ENCODE measurements at places on chromosomes 6 and 20.

DNA sequence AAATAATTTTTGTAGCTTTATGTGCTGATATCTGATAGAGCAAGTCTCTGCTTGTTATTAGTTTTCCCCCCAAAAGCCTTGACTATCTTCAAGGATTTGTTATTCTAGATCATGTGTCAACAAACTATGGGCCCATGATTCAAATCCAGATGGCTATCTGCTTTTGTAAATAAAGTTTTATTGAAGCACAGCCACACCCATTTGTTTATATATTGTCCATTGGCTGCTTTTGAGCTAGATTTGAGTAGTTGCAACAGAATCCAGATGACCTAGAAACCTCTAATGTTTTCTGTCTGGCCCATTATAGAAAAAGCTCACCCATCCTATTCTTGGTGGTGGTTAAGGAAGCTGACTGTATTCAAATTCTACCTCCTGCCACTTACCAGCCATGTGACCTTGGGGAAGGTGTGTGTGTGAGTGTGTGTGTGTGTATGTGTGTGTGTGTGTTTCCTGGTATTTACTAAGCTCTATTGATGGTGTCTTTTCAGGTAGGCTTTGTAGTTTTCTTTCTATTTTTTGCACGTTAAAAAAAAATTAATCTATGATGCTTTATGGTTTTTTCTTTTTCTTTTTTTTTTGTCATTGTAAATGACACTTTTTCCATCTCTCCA, 1.3 kb upstream of the GTSF1L start:
- no peak for DNase-seq

DNA sequence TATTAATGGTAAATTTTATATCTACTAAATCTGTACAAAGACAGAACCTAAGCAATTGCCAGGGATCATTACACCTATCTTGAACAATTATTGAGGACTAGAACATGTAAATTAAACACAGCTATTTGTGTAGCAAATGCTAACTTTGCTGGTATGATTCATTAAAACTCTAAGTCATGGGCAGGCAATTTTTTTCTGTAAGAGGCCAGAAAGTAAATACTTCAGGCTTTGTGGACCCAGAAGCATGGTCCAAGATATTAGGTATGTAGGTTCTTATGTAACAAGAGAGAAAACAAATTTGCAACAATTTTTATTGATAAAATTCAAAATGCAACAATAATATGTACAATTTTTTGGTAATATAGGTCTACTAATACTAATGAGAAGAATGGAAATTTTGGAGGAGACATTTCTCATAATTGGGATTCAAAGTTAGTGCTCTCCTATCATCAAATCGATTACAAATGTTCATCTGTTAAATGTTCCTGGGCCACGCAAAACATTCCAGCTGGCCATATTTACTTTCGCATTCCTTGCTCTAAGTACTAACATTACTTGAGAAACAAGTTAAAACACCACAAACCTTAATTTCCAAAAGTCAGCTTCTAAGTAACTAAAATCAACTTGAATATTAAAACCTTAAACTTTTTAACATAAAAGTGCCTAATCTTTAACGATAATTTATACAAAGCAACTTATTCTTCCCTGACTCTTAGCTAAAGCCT, 4.3 kb downstream of the TMEM30A start:
- DNase-seq: no peak

GRCh38 chr6:33877982-33878535, 74.3 kb upstream of the MLN start:
- no peak for DNase-seq

DNA sequence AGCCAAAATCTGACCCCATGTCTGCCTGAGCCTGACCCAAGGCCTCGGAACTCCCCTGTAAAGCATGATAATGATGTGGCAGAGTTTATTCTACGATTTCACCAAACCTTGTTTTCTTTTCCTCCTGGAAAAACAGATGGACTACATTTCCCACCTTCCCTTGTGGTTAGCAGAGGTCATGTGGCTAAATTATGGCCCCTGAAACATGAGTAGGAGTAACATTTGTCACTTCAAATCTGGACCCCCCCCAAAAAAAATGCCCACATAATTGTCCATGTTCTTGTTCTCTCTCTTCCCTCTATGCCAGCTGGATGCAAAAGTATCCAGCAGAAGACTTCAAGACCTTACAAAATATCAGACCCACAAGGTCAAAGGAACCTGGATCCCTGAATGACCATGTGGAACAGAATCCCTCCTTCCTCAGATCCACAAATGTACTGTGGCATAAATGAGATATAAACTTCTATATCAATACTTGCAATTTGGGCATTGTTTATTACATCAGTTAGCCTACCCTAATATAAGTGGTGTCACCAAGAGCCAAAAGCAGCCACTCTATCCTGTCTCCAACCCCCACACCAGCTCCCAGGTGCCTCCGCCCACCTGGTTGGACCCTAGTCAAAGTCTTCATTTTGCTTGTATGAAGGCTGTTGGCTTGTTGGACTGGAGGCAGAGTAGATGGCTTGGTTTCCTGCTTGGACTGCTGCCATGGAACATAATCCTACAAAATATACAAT, 1.4 kb downstream of the C20orf96 start:
- no peak for DNase-seq

DNA sequence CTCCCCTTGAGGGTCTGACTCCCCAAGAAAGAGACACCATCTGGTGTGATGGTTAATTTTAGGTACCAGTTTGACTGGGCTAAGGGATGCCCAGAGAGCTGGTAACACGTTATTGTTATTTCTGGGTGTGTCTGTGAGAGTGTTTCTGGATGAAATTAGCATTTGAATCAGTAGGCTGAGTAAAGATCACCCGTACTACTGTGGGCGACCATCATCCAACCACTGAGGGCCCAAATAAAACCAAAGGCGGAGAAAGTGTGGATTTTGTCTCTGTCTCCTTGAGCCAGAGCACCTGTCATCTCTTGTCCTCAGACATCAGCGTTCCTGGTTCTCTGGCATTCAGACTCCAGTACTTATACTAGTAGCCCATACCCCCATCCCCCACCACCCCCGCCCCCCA, 7.9 kb upstream of the CNKSR3 start:
- no peak for DNase-seq

DNA sequence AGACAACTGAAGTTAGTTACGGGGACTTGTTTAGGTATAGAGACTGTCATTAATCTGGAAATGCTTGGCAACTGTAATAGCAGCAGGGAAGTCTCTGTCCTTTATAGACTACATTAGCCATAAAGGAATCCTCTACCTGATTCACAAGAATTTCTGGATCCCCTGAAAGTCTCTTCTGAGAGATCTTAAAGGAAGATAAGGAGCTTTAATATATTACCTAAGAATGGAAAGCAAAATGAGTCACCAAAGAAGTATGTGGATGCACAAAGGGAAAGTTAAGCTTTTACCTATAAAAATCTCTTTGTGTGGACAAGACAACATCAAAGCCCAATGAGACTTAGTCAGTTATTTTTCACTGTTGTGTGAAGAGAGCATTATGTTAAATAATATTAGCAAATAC, 92.2 kb upstream of the RSPO3 start:
- DNase-seq: peak; percentile 86

- no peak for DNase-seq
These were observed 154.9 kb downstream of the DLL1 start for GRCh38 chr6:170135821-170136471.

DNA sequence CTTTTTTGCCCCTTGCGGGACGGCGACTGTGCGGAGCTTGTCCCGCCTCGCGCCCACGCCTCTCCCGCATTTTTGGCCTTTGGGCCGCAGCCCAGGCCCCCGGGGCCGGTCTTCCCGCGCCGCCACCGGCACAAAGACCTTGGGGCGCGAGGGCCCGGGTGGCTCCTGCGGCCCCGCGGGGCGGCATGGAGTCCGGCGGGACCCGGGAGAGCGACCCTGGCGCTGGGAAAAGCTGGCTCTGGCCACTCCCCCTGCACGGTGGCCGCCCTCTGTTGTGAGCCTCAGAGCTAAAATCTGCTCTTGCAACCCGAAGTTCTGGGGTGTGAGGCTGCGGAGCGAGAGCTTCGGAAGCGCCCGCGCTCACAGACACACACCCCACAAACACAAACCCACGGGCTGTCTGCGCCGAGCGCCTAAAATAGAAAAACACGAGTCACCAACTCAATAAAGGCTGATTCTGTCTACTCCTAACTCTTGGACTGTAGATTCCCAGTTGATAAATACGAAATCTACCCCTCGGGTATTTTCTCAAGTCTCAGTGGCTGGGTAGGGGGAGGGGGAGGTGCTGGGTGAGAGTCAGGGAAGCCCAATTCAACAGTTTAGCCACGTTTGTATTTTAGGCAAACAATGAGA, 496 bp upstream of the BEND3 start:
- DNase-seq: peak; percentile 27

DNA sequence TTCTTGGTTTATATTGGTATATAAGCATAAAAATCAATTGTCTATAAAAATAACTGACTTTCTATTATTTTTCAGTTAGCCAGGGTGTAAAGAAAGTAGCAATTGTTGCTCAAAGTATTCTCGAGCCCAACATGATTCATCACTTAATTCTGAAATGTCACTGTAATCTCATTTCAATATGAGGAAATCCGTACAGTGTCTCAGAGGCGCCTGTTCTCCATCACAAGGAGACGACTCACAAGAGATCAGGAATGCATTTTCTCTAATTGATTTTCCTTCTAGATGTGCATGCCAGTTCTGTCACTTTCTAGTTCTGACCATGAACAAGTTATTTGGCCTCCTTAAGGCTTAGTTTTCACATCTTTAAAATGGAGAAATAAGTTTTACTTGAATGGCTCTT, 753.1 kb downstream of the MAFB start:
- DNase-seq: no peak

GRCh38 chr20:46328200-46328882, 20.0 kb upstream of the CDH22 start:
- no peak for DNase-seq

GRCh38 chr6:92892626-92893170, 526.7 kb downstream of the EPHA7 start:
- DNase-seq: no peak

DNA sequence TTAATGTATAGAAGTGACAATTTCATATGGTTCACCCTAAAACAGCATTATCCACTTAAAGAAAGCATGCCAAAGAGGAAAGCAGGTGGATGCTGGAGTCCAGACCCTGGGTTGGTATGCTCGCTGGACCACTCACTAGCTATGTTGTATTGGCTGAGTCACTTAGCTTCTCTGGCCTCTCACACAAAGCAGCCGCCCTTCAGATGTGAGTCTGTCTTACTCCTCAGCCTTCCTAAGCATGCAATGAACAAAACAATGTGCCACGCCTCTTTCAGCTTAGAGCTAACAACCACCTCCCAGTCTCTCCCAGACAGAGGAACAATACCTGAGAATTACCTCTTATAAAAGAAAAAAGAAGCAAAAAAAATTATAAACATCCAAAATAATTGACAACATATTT, 29.4 kb downstream of the SIM1 start:
- peak; percentile 34 for DNase-seq

DNA sequence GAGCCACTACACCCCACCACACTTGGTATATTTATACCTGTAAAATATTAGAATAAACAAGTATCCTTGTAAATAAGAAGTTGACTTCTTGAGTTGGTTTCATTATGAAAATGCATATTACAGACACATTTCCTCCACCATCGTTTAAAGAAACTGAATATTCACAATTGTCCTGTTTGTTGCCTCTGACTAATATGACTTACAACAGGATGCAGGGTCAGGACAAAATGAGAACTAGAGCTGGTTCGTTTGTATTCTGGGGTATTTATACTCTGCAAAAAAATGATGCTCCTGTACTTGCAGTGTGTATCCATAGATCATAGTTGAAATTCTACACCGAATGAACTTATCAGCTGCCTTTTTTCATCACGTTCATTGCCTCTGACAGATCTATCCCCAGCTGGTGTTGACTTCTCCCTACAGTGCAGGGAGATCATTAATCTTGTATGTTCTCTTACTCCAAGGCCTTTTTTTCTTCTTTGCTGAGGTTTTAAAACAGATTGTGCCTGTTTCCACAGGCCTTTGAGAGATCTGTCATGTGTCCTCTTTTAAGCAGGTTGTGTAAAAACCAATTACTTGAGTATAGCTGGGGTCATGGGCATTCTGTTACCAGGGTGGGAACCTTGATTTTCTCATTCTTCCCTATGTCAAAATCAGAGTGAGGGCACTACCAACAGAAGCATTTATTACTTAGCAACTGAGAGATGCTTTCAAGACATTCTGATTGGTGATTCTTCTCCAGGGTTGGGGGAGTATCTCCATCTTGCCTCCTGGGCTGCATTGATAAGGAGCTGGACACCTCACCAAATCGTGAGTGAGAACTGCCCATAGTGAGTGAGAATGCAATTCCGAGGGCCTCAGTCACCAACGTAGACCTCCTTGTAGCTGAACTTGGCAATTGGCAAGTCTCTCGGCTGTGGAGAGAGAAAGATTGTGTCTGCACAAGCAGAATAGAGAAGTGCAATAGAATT, 78.8 kb upstream of the CD83 start:
- no peak for DNase-seq

- DNase-seq: peak; percentile 27
These were observed 78.8 kb downstream of the PTCHD4 start for GRCh38 chr6:48032151-48032550.

- DNase-seq: peak; percentile 4
These were observed 68.3 kb upstream of the KIF16B start for GRCh38 chr20:16641511-16642023.

- no peak for DNase-seq
These were observed 1060.3 kb downstream of the KIF16B start for GRCh38 chr20:15512916-15513315.

DNA sequence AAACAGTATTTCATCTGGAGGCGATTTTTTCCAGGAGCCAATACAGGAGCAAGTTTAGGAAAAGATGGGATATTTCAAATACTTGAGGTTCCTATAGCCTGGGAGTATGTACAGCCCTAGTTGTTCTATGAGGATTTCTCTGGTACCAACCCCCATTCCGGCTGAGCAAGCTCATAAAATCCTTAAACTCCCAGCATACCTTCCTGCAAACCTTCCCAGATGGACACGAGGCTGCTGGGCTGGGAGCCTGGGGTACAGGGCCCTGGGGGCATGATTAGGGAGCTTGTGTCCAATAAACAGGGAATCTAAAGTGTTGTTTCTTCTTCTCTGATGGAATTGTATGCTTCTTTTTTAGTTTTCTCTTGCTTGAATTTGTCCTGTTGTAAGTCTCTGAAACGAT, 1.5 kb downstream of the PRRC2A start:
- DNase-seq: no peak

- DNase-seq: peak; percentile 8
These were observed 467.4 kb upstream of the PLCB4 start for GRCh38 chr20:8601542-8601912.

- no peak for DNase-seq
These were observed 537.4 kb upstream of the MMS22L start for GRCh38 chr6:97820400-97820799.
